ENCODE measurements at places on chromosomes 2 and 18. TPM values are rescaled to one million over a fixed set of nuclear protein-coding genes. Genes with fewer than 3 reads are reported as not detected.

ROCK2 gene
- 28.3 TPM for total RNA-seq

AKAIN1 gene
- not detected for total RNA-seq

DNA sequence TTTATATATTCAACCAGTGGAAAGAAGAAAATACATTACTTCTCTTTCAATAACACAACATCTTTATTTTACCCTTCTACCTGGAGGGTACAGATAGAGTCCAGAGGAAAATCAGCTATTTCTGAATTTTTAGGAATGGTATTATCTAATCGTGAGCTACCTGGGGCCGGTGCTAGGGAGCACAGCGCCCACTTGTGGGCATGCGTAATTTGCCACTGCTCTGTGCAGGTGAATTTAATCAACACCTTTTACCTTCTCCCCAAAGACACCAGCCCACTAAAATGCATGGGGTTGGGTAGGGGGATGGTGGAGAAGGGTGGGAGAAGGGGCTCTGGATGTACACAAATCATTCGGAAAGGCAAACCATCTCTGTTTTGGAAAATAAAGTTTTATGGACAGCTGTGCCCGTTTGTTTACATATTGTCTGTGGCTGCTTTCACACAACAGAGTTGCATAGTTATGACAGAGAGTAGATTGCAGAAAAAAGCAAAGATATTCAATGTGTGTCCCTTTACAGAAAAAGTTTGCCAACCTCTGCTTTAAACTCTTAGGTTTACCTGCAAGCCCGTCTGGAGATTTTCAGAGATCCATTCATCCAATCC is 51.5 kb upstream of the DCC start:
- no peak for DNase-seq

DNA sequence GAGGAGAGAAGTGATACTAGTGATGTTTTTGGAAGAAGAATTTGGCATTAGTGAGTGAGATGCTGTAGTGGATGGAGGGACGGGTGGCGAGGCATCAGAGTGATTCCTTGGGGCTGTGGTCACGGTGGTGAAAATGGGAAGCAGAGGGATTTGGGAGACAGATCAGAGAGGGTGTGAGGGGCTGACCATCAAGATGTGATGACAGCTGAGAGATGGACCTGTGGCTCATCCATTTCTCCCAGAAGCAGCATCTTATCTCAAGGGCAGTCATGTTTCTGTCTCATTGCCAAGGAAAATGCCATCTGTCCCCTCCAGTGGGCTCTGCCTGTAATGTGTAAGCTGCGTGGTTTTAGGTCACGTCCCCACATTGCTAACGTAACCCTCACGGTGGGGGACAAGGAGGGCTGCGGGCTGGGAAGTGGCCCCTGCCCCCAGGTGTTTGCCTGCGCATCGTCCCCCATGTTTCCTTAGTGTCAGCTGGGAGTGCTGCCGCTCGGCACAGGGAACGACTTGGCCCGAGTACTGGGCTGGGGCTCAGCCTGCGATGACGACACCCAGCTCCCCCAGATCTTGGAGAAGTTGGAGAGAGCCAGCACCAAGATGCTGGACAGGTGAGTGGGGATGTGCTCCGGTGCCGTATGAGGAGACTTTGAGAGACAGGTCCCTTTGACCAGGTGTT is 91.0 kb downstream of the DGKD start:
- DNase-seq: no peak

DNA sequence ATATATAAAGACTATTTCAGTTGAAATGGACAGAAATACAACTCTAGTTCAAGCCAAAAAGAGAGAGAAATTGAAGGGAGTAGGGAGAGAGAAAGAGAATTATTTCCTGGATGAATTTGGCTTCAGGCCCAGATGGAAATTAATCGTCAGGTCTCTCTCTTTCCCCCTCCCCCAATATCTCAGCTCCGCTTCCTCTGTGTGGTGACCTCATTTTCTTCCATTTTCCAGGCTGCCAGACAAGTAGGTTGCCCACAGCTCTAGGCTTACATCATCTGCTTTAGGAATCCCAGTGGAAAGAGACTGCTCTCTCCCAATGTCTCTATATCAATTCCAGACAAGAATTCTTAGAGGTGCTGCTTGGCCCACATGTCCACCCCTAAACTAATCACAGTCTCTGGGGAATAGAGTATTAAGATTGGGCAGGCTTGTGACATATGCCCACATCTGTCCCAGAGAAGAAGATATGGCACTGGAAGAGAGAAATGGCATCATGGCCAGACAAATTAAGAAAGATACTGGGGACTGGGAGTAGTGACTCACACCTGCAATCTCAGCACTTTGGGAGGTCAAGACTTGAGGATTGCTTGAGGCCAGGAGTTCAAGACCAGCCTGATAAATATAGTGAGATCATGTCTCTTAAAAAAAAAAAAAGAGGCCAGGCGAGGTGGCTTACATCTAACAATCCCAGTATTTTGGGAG is 37.2 kb upstream of the CFAP36 start:
- peak; percentile 45 for DNase-seq

GRCh38 chr2:231300722-231301076 is 94.8 kb upstream of the B3GNT7 start:
- no peak for DNase-seq

DNA sequence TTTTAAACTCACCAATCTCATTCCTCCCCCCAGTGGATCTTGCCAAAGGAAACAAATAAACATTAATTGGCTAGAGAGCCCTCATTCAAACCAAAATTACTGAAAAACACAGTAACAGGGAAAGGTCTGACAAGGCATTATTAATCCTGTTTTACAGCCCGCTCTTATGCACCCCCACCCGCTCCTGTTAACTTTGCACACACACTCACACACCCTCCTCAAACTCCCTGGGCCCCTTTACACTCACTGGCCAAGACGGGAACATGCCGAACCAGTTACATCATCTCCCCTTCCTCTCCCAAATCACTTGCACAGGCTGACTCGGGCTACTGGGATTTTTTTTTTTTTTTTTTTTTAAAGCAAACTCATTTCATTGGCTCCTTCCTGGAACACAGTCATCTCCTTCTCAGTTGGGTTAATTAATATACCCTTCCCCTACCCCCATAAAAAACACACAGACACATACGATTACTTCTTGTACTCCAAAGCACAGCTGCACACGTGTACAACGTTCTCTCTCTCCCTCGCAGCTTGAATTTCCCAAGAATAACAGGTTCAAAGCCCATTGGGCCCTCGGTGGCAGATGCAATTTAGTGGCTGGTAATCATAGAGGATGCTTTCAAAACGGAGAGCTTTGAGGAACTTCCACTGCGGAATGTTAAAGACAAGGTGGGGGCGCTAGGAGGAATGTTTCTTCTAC is 31.8 kb downstream of the KLF7 start:
- peak; percentile 89 for DNase-seq

GRCh38 chr18:44374966-44375365 is 305.7 kb upstream of the SETBP1 start:
- no peak for DNase-seq

Data from IMR-90 (cell line).